ENCODE measurements at places on chromosomes 12 and 14. TPM values are rescaled to one million over a fixed set of nuclear protein-coding genes. Genes with fewer than 3 reads are reported as not detected.

NR1H4 gene
- 0.10 TPM for total RNA-seq

CACNA1C gene
- 3.6 TPM for total RNA-seq

VRTN gene
- total RNA-seq = not detected

SCFD1 gene
- 74.2 TPM for total RNA-seq

CLEC2A gene
- total RNA-seq = not detected

YLPM1 gene
- 11.3 TPM for total RNA-seq

SLC25A21 gene
- total RNA-seq = 0.94 TPM

CLEC4C gene
- not detected for total RNA-seq

TROAP gene
- 31.3 TPM for total RNA-seq

TSPAN11 gene
- total RNA-seq = 0.39 TPM

KRT75 gene
- total RNA-seq = 0.02 TPM

MIP gene
- 0.15 TPM for total RNA-seq

SPIC gene
- not detected for total RNA-seq

MBD6 gene
- 18.2 TPM for total RNA-seq

WNT5B gene
- total RNA-seq = 43.5 TPM

CDC42BPB gene
- 20.1 TPM for total RNA-seq

NOXRED1 gene
- total RNA-seq = not detected

SDR9C7 gene
- not detected for total RNA-seq

SYCP3 gene
- not detected for total RNA-seq

TAS2R19 gene
- total RNA-seq = not detected

LYSET gene
- 11.6 TPM for total RNA-seq

ARHGEF40 gene
- 12.0 TPM for total RNA-seq

PIP4P1 gene
- total RNA-seq = 23.8 TPM

CCDC38 gene
- total RNA-seq = not detected

ACVRL1 gene
- 1.2 TPM for total RNA-seq

GPR135 gene
- 0.79 TPM for total RNA-seq

OR6S1 gene
- not detected for total RNA-seq

CCDC175 gene
- total RNA-seq = not detected

RNU4-1 gene
- total RNA-seq = not detected

ITGB7 gene
- not detected for total RNA-seq

IL23A gene
- not detected for total RNA-seq

SNRNP35 gene
- total RNA-seq = 9.9 TPM

ART4 gene
- total RNA-seq = not detected

ESR2 gene
- total RNA-seq = not detected

CBLN3 gene
- 0.15 TPM for total RNA-seq

FBXL14 gene
- total RNA-seq = 7.9 TPM

RHEBL1 gene
- 4.5 TPM for total RNA-seq

KRT6B gene
- not detected for total RNA-seq

OR4N5 gene
- not detected for total RNA-seq

AQP6 gene
- total RNA-seq = not detected

OAS1 gene
- 490 TPM for total RNA-seq

WSCD2 gene
- total RNA-seq = not detected

KRT3 gene
- not detected for total RNA-seq

BIN2 gene
- total RNA-seq = not detected

LRRK2 gene
- total RNA-seq = not detected

All from M059J (cell line).